RCC 7860 (cell line): ENCODE measurements at places on chromosomes 4 and X.

GRCh38 chr4:6404611-6405396, 67.6 kb downstream of the PPP2R2C start:
- DNase-seq = no peak

- peak; percentile 8 for DNase-seq
These were observed 21.0 kb downstream of the PDK3 start for GRCh38 chrX:24485976-24486680.

GRCh38 chr4:68372588-68372987, 22.7 kb upstream of the YTHDC1 start:
- DNase-seq = no peak

DNA sequence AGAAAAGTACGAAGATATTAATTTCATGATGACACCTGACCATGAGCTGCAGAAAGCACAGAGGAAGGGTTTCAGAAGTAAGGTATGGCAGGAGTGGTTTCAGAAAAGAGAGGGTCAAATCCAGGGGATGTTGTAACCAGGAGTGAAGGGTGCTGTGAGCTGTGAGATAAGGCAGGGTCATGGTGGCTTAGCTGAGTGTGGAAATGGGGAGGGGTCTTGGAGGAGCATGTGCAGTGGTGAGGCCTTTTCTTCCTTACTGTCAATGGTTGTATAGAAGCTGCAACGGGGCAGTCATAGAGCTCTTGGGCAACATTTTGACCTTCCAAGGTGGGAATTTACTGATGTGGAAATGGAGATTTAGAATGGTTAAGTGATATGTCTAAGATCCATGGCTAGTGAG, 2.5 kb downstream of the ANAPC4 start:
- DNase-seq = no peak

DNA sequence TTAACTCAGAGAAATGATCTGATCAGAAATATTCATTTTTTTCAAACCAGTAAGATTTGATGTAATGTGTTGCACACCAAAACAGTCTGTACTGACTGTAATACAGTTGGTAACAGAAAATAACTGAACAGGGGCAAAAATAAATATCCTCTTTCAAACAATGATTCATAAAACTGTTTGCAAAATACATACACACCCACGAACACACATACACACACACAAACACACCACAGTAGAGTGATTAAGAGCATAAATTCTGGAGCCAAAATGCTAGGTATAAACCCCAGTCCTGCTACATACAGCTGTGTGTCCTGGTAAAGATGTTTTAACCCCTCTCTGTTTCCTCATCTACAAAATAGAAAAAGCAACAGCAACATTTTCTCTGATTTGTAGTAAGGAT, 376.6 kb downstream of the PDGFC start:
- DNase-seq = no peak

DNA sequence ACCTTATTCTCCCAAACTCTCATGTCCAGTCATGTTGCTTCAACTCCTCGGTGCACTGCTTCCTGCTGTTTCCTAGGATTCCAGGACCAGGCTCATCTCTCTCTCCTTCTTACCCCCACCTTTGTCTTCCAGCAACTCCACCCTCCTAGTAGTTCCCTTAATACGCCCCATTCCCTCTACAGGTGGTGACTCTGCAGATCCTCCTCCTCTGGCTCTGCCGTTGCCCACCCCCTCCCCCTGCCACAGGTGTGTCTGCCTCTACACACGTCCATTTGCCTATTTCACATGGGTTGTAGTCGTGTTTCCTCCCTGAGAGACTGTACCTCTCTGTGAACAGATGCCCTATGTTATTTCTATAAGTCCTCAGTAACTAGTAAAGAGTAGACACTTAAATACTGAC, 32.4 kb downstream of the CDS1 start:
- DNase-seq = no peak

DNA sequence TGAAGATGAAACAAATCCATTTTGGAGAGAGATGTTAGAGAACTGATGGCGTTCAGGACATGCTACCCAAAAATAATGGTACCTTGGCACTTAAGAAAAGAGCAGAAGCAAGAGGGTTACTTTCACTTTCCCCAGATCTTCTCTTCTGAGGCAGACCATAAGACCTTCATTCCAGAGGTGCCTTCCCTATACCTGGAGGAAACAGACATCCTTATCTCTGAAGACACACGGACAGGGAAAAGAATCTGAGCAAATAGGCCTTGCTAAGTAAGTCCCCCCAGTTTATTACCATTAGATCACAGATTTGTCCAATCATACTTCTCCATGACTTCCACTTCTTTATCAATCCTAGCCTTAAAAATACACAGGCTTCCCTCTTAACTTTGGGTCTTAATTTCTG, 2.0 kb upstream of the FGF2 start:
- no peak for DNase-seq

DNA sequence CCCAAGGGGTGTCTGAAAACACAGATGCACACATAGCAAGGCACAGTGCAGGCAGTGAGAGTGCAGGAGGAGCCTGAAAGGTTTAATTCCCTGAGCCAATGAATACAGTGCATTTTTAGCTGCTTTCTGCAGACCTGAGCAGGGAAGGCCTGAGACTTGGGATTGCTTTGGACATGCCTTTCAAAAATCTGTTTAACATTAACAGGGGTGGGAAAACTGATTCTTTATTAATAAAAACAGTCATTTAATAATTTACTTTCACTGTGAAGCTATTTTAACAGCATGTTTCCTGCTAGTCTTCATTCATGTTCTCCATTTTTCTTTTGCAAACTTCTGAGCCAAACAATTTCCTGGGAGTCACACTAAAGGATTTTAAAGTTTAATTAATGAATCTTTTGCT, 488.1 kb downstream of the SMARCA1 start:
- DNase-seq = no peak

DNA sequence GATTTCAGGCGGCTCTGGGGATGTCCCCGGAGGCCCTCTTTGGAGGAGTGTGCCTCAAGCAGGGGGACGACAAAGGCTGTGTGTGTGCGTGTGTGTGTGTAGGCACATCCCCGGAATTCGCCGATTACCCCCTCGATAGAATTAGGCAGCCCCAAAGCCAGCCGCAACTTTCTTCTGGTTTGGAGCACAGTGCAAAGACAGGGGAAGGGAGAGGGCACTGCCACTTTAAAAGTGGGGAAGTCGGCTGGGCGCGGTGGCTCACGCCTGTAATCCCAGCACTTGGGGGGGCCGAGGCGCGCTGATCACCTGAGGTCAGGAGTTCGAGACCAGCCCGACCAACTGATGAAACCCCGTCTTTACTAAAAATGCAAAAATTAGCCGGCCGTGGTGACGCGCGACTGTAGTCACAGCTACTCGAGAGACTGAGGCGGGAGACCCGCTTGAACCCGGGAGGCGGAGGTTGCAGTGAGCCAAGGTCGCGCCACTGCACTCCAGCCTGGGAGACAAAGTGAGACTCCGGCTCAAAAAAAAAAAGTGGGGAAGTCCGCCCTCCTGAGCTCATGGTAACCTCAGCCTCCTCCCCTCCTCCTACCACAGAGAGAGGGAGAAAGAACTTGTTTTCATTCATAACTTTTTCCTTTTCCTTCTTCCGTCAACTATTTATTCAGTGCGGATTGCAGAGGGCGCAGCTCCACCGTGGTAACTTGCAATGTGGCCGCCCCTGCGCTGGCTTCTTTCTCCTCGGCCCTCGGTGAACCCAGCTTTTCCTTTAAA, 2.4 kb downstream of the SPRY1 start:
- DNase-seq = no peak

DNA sequence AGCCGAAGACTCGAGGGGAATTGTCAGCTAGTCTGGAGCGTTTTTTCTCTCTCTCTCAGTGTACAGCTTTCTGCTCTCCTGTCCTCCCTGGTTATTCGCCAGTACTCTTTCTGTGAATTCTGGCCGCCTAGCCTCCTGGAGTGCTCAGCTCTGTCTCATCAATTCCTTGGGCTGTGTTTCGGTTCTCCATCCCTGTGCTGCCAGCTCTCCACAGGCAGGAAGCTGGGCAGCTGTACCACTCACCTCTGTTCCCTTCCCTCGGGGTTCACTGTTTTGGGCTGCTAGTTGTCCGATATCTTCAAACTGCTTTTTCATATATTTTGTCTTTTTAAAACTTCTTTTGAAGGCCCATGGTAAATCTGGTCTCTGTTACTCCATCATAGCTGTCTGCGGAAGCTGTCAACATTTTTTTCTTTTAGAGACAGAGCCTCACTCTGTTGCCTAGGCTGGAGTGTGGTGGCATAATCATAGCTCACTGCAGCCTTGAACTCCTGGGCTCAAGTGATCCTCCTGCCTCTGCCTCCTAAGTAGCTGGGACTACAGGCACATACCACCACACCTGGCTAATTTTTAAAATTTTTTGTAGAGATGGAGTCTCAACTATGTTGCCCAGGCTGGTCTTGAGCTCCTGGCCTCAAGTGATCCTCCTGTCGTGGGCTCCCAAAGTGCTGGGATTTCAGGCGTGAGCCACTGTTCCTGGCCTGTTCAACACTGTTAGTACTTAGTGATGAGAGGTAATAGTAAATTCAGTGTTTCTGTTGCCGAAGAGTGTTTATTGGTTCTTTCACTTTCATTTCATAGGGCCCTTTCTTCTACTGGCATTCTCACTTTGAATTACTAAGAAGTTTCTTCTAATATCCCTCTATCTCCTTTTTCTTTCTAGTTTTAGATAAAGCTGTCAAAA, 18.6 kb downstream of the ZCCHC4 start:
- no peak for DNase-seq

GRCh38 chrX:129723511-129723910, 15.3 kb upstream of the XPNPEP2 start:
- no peak for DNase-seq

GRCh38 chr4:102610007-102610406, 108.8 kb downstream of the NFKB1 start:
- no peak for DNase-seq

DNA sequence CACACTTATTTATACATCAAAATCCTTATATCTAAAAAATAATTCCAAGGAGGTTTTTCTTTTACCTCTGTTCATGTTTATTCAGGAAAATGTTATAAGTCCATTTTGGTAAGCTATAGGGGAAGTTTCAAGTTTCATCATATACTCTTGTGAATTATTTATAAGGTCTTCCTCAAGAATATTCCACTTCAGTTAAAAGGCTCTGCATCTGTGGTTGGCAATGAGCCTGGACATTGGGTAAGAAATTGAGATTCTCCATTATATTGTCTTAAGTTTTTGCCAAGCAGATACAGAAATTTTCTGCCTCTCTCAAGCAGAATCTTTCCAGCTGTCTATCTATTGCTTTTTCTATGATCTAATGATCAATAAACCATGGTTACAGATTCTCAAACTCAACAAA, 641.9 kb downstream of the NLGN4X start:
- no peak for DNase-seq

DNA sequence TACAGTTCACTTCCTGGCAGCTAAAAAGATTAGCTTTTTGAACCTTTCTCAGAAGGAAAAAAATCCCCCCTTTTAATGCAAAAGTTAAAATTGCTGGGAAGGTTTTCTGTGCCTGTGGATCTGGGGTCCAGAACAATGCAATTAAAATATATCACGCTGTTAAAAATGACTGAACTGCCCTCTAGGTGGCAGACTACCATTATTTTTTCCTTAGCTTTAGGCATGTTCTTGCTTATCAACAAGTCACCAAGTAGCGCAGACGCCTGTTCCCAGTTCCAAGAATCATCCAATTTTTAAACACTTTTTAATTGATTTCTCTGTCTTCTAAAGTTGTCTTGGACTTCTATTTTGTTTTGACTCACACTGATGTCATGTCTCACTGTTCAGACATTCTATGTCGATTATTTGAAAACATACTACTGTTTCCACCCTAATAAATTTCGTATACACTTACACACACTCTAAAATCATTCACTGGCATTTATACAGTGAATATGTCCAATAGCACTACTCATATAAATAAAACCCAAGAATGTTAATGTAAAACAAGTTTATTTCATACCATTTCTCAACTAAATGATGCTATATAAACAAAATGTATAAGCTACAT, 661.6 kb downstream of the RAPGEF2 start:
- peak; percentile 38 for DNase-seq

- no peak for DNase-seq
These were observed 47.2 kb downstream of the RAB33B start for GRCh38 chr4:139501117-139501516.

DNA sequence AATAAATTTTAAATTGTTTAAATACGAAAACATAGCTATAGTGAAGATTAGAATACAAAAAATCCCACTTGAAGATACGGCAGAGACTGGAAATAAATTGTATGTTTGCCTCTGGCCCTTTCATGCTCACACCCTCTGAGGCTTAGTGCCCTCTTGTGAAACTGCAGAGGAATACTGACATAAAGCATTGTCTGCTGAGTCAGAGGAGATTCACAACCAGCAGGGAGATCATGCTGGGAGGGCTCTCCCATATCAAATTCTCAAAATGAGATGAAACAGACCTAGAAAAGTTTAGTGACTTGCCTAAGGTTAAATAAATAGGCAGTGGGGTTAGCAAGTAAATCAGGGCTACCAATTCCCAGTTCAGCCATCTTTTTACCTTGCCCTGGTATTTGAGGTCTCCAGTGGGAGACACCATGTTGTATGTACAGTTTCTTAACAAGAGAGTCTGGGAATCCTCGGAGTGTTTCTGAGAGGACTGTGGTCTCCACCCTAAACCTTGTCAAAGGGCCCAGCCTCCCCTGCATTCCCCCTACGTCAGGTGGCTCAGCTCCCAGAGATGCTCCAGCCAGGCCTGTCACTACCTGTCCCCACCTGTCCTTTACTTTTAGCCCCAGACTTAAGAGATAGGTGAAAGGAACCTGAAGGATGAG, 581.4 kb upstream of the DIPK2B start:
- DNase-seq = peak; percentile 43

GRCh38 chr4:109495514-109495913, 61.9 kb downstream of the SEC24B start:
- DNase-seq = no peak

GRCh38 chr4:5982156-5982973, 35.9 kb downstream of the C4orf50 start:
- DNase-seq = no peak

GRCh38 chrX:46788902-46789301, 30.0 kb upstream of the SLC9A7 start:
- no peak for DNase-seq

DNA sequence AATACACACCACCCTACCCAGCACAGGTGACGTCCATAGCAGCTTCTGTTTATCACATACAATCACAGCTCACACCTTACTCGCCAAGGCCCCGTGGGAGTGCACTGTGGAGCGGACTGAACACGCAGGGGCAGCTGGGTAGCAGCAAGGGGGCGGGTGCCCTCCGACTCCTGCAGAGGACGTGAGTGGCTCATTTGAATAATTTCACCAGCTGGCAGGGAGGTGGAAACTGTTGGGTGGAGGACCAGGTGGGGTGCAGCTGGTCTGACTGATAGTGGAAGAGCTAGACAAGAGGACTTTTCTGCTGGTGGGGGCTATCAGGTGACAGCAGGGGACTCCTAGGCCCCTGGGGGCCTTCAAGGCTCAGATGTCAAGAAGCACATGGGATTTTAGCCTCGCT, 16.3 kb downstream of the MAN2B2 start:
- DNase-seq = no peak

GRCh38 chrX:96906741-96907140, 23.0 kb downstream of the RPA4 start:
- DNase-seq = no peak

GRCh38 chr4:124749421-124749820, 36.9 kb upstream of the ANKRD50 start:
- no peak for DNase-seq

GRCh38 chr4:101067383-101067782, 279.9 kb downstream of the PPP3CA start:
- DNase-seq = no peak
